ENCODE measurements at places on chromosomes 6 and 20. TPM values are rescaled to one million over a fixed set of nuclear protein-coding genes. Genes with fewer than 3 reads are reported as not detected.

DNA sequence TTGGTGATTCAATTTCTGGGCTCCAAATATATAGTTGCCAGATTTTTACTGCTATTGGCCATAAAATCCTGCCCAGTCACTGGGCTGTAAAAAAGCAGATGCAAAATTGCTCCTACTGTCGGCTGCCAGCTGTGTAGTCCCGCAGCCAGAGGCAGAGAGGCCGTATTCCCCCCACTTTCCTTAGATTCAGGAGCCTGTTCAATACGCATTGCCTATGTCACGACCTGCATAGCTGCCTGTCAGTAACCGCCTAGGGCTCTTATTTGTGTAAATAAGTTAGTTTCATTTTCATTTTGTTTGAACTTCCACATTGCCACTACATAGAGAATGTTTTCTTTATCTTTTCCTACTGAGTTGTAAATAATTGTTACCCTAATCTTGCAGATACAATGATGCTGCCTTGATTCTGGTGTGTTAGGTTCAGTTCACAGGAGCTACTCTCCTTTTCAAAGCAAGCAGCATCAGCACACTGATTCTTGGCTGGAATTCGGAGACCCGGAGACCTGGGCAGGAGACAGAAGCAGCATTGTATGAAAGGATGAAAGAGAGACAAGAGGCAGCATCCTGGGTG, 46.0 kb upstream of the UST start:
- peak overlapping the region; percentile 52 for H3K27ac ChIP-seq
- H3K4me3 ChIP-seq, result peak overlapping the region; percentile 81
- peak; percentile 18 for DNase-seq
- H3K27me3 ChIP-seq, result peaks cover under 1% of the 10 kb centered on the region
- peaks cover 16% of the 10 kb centered on the region for H3K36me3 ChIP-seq

DNA sequence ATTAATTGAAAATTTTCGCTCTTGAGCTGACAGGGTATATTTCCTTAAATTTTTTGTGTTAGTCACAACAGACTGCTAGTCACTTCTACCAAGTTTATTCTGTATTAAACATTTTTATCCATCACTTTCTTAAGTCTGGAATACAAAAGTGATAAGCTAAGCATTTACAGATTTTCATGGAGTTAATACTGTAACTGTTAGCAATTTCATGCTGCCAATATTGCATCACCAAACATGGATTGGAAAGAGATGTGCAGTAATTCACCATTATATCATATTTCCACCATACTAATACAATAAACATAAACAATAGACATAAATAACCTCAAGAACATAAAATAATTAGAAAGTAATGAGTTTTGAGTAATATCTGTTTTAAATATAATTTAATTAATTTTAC, 854.0 kb upstream of the CITED2 start:
- DNase-seq, result no peak
- peaks cover 37% of the 10 kb centered on the region for H3K4me1 ChIP-seq
- peaks cover 29% of the 10 kb centered on the region for H3K36me3 ChIP-seq
- H3K4me3 ChIP-seq, result no peak overlapping the region
- no peak overlapping the region for H3K27ac ChIP-seq

GRCh38 chr6:156543431-156543830, 233.7 kb upstream of the ARID1B start:
- H3K4me3 ChIP-seq, result no peak overlapping the region
- DNase-seq, result no peak
- no peak overlapping the region for H3K27ac ChIP-seq
- H3K4me1 ChIP-seq, result peaks cover 6% of the 10 kb centered on the region
- no peaks in the 10 kb centered on the region for H3K36me3 ChIP-seq

DNA sequence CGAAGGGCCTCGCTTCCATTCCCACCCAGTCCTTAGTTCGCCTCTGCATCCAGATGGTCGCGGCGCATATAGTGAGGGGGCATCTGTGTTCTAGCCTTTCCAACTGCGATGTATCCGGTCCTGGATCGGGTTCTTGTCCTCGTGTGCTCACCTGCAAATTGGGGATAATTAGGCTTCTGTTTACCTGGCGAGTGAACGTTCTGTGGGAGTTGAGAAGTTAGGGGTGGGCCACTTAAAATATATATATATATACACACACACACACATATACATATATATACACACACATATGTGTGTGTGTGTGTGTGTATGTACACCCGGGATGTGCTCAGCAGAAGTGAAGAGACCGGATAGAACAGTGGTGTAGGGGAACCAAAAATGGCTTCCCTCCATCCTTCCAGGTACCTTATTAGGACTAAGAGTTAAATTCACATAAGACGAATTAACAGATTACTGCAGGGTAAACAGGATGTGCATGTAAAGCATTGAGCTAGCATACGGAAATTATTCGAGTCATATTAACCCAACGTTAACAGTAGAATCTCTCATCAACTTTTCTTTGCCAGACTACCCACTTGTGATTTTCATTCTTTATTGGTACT, 537 bp downstream of the CSTF1 start:
- H3K4me1 ChIP-seq, result peaks cover 36% of the 10 kb centered on the region
- no peak overlapping the region for H3K27ac ChIP-seq
- H3K27me3 ChIP-seq, result no peaks in the 10 kb centered on the region
- H3K4me3 ChIP-seq, result no peak overlapping the region
- no peak for DNase-seq
- peaks cover 46% of the 10 kb centered on the region for H3K36me3 ChIP-seq

Gene TGM3
- total RNA-seq, result 0.07 TPM

- no peak for DNase-seq
- no peaks in the 10 kb centered on the region for H3K36me3 ChIP-seq
- peaks cover under 1% of the 10 kb centered on the region for H3K27me3 ChIP-seq
- no peak overlapping the region for H3K4me3 ChIP-seq
- H3K27ac ChIP-seq, result no peak overlapping the region
Observed at GRCh38 chr6:21908161-21908848, 314.8 kb downstream of the SOX4 start.

GRCh38 chr20:17491041-17491440, 40.1 kb downstream of the BFSP1 start:
- DNase-seq, result no peak
- peaks cover 42% of the 10 kb centered on the region for H3K27me3 ChIP-seq
- no peak overlapping the region for H3K27ac ChIP-seq
- H3K36me3 ChIP-seq, result no peaks in the 10 kb centered on the region
- no peaks in the 10 kb centered on the region for H3K4me1 ChIP-seq

GRCh38 chr20:9480066-9480465, 34.3 kb upstream of the LAMP5 start:
- H3K27me3 ChIP-seq, result peaks cover 6% of the 10 kb centered on the region
- H3K36me3 ChIP-seq, result peaks cover 38% of the 10 kb centered on the region
- no peak overlapping the region for H3K27ac ChIP-seq
- H3K4me3 ChIP-seq, result no peak overlapping the region
- H3K4me1 ChIP-seq, result peaks cover 14% of the 10 kb centered on the region

Gene FARS2
- 12.4 TPM for total RNA-seq

DNA sequence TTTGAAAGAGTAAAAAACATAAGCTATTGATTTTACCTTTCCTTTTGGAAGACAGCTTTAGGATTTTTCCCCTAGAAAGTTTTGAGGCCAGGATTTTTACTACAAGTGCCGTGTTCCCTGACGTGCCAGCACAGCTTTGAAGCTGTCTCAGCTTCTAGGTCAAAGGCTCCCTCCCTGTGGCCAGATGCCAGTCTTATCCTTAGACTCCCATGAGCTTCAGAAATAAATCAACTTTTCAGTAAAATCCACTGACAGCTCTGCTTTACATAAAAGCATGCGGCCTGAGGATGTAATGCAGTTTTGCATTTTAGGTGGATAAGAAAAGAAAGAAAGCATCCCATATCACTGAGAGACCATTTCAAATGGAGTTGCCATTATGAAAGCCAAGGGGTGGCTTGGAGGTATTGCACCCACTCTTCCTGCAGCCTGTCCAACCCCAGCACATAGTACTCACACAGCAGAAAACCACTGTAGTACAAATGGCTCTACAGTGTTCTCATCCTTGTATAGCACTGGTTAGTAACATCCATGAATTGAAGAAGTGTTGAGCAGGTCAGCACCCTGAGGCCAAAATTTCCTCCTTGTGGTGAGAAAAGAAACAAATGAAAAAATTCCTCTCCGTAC, 15.2 kb upstream of the ATXN1 start:
- no peaks in the 10 kb centered on the region for H3K36me3 ChIP-seq
- DNase-seq, result no peak
- H3K4me1 ChIP-seq, result peaks cover 23% of the 10 kb centered on the region

Gene RIMS4
- total RNA-seq, result not detected

- H3K27me3 ChIP-seq, result no peaks in the 10 kb centered on the region
- peaks cover 14% of the 10 kb centered on the region for H3K36me3 ChIP-seq
- peak overlapping the region; percentile 33 for H3K27ac ChIP-seq
- peak; percentile 22 for DNase-seq
- no peak overlapping the region for H3K4me3 ChIP-seq
- H3K4me1 ChIP-seq, result peaks cover 29% of the 10 kb centered on the region
Observed at GRCh38 chr6:156809034-156809433, 31.9 kb downstream of the ARID1B start.

GRCh38 chr6:152848919-152849318, 98.3 kb downstream of the VIP start:
- DNase-seq, result no peak
- no peaks in the 10 kb centered on the region for H3K36me3 ChIP-seq
- H3K27me3 ChIP-seq, result peaks cover 7% of the 10 kb centered on the region
- no peak overlapping the region for H3K27ac ChIP-seq
- H3K4me3 ChIP-seq, result no peak overlapping the region

DNA sequence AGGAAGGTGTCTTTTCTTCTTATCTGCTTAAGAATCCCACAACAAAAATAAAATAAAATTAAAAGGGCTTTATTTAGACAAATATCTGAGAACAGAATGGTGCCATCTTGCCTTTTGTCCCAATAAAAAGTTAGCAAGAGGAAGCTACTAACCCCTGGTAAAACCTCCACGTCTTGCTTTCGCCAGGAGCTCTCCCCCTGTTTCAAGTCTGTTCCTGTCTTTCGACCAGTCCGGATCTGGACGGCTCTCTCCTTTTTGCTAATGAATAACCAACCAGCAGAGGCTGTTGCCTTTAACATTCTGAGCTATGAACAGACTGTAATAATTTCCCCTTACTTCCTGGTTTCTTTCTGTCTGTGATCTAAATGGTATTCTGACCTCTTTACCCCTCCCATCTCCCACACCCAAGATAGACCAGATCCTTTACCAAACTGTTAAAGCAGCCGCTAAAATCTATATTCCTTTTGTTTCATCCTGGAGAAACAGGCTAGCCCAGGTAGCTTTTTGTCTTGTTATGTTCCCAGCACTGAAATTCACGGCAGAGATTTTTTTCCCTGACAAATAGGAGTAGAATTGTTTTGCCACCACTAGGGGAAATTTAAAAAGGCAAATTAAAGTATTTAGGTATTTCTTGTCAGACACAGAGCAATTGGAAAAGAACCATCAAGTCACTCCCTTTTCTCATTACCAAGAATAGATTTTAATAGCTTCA, at the start of gene FRK:
FRK (minus strand) TSS at position 320 of the 712 bp plus-strand sequence. CDS start 580 bp downstream, outside the sequence.
- H3K27ac ChIP-seq, result peak within 1 kb of the TSS; percentile 32
- H3K4me1 ChIP-seq, result peaks cover 31% of the 10 kb centered on the region
- no peaks in the 10 kb centered on the region for H3K36me3 ChIP-seq
- peak within 1 kb of the TSS; percentile 51 for H3K4me3 ChIP-seq
- DNase-seq, result peak; percentile 11
- peaks cover 3% of the 10 kb centered on the region for H3K27me3 ChIP-seq

Gene STMND1
- total RNA-seq, result 0.11 TPM

Gene MLIP
- total RNA-seq, result not detected

GRCh38 chr6:150966786-150967185, 101.3 kb downstream of the MTHFD1L start:
- DNase-seq, result no peak
- H3K36me3 ChIP-seq, result peaks cover 31% of the 10 kb centered on the region
- H3K4me1 ChIP-seq, result no peaks in the 10 kb centered on the region

Gene MACROD2
- total RNA-seq, result 0.24 TPM

DNA sequence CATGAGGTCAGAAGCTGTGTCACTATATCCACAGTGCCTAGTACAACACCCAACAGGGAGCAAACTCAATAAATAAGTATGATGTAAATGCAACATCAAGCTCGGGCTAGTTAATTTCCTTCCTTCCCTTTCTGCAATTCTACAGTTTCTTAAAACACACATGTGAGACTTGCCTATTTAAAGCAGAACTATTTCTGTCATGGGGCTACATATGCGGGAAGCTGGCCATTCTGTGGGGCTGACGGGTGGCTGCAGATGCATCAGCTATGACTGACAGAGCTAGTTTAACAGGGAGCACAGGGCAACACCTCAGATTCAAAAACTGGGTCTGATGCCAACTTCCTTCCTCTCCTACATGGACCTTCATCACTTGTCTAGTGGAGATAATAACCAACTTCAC, 118.1 kb upstream of the ENPP5 start:
- peaks cover 2% of the 10 kb centered on the region for H3K27me3 ChIP-seq
- no peak overlapping the region for H3K4me3 ChIP-seq
- H3K27ac ChIP-seq, result no peak overlapping the region

DNA sequence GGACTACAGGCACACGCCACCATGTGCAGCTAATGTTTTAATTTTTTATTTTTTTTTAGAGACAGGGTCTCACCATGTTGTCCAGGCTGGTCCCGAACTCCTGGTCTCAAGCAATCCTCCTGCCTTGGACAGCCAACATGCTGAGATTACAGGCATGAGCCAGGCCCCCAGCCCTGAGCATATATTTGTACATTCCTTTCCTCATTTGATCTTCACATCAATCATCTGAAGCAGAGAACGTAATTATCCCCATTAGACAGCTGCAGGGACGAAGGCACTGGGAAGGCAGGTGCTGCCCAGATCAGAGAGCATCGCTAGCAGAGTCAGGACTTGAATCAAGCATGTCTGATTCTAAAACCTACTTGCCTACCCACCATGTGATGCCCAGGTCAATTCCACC, 41.0 kb upstream of the SIRPA start:
- H3K4me3 ChIP-seq, result no peak overlapping the region
- no peaks in the 10 kb centered on the region for H3K36me3 ChIP-seq
- no peak overlapping the region for H3K27ac ChIP-seq
- no peak for DNase-seq
- no peaks in the 10 kb centered on the region for H3K4me1 ChIP-seq
- H3K27me3 ChIP-seq, result peaks cover 13% of the 10 kb centered on the region

- no peaks in the 10 kb centered on the region for H3K4me1 ChIP-seq
- no peaks in the 10 kb centered on the region for H3K27me3 ChIP-seq
- peak; percentile 45 for DNase-seq
- no peak overlapping the region for H3K27ac ChIP-seq
Observed at GRCh38 chr6:6218759-6219085, 101.7 kb downstream of the F13A1 start.

- H3K27me3 ChIP-seq, result peaks cover 2% of the 10 kb centered on the region
- H3K27ac ChIP-seq, result peak overlapping the region; percentile 32
- H3K4me1 ChIP-seq, result peaks cover 51% of the 10 kb centered on the region
- DNase-seq, result peak; percentile 82
- H3K4me3 ChIP-seq, result no peak overlapping the region
Observed at GRCh38 chr20:41436679-41437078, 70.1 kb upstream of the EMILIN3 start.

Gene DNMT3B
- total RNA-seq, result 1.5 TPM

DNA sequence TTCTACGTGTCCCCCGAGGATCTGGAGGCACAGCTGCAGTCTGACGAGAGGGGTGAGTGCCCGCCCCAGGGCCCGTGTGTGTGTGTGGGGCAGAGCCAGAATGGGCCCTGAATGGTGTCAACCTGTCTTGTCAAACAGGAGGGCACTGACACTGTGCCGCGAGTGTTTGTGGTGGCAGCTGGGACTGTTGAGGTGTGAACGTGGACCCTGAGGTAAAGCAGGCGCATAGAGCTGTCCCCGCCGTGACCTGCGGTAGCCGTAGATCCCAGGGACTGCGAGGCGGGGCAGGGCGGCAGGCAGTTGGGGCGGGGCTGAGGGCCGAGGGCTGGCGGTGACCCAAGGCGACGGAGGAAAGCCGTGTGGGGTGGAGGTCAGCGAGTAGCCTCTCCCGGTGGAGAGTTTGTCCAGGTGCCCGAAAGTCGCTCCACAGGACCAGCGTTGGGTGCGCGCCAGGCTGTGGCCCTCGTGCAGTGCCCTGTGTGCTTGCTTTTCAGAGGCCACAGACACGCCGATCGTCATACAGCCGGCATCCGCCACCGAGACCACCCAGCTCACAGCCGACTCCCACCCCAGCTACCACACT, 25.2 kb downstream of the UCKL1 start:
- no peak for DNase-seq
- H3K4me1 ChIP-seq, result no peaks in the 10 kb centered on the region
- no peak overlapping the region for H3K4me3 ChIP-seq
- H3K27me3 ChIP-seq, result peaks cover 2% of the 10 kb centered on the region
- peaks cover 53% of the 10 kb centered on the region for H3K36me3 ChIP-seq

Measured in HFFc6 (cell line).